ENCODE measurements at places on chromosomes 1 and 21.
A peak's percentile ranks its signal among the peaks of the same experiment; 100 is the strongest.

- peak; percentile 32 for DNase-seq
Measured at GRCh38 chr1:198934426-198934825, 295.6 kb downstream of the PTPRC start.

DNA sequence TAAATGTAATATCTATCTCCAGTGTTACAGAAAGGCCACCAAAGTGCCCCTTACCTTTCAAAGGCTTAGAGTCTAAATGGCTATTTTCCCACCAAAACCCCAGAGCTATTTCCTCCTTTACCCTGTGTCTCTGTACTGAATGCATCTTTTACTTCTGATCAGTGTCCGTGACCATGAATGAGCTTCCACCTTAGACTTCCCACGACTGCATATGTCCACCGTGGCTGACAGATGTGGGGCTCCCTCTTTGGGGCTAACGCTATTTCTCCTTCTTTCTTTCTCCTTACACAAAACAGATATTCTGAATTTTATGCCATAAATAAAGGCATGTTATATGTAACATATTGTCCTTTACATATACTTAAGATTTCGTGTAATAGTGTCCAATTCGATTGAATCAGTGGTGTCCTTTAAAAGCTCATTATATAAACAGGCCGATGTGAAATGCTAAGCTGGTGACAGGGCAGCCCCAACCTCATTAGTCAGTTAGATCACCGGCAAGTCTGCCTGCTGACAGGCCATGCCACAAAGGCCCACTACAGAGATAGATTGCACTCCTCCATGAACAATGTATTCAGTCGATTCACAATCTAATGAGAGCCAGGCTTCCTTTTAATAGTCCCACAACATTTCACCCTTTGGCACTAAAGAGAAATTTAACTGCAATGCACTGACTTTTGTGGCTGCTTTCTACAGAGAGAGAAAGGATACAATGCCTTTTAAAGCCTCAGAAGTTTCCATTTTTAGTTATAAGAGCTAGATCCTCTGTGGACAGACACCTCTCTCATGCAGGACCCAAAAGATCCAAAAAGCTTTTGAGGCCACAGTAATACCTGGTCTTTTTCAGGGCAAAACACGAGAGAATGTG lies 297.9 kb downstream of the PCP4 start:
- DNase-seq = no peak

DNA sequence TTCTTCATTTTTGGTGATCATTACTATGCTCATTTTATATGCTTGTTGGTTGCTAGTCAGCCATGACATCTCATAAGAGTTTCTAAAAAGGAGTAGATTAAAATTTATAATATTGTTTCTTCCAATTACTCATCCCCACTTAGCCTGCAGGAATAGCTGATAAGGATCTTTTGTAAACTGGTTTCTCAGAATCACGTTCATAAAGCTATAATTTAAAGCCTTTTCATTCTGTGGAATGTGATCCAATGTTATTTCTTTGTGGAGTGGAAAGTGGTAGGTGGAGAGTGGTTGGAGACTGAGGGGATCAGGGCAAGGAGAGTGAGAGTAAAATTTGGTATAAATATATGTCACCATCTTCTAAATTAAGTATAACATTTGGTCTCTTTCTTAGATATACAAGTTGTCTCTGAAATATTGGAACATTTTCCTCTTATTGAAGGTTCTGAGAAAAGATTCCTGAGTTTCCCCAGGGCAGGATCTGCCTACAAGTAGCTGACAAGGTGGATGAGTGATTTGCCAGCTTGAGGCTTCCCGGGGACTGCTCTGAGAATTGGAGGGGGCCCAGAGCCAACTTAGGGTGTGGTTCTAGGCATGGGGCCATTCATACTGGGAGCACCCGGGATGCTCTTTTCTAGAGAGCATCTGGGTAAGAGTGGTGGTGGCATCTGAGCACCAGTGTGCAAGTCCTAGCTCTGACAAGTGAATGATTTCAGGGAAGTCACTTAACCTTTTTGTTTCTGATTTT lies 116.4 kb downstream of the TBX19 start:
- DNase-seq = no peak

DNA sequence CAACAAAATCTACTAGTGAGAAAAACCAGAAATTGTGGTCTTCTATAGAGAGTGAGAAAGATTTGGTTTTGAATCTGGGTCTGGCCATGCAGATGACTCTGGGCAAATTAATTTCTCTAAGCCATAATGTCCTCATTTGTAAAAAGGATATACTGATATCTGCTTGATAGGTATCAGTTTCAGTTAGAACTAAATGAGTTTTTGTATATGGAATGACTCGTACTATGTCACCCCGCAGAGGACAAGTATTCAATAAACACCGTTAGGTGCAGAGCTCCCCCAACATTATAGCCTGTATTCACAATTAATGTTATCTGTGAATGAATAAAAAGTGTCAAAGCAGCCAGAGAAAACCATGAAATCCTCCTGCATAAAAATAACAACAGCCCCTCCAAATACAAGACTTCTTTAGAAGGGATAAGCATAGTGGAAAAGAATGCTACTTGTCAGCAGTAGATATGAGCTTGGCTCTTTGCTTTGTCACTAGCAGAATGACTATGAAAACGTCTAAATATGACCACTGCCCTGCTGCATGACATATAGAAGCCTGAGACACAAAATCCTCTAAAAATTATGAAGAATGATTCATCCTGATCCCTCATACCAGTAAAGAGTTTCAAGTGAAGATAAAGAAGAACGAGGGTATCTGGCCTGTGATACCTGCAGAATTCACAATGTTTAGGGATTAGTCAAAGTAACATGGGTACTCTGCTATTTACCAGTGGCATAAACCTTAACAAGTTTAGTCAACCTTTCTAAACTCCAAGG lies 17.8 kb downstream of the SCAF4 start:
- DNase-seq = no peak

- DNase-seq = no peak
Measured at GRCh38 chr1:48761411-48761810, 15.3 kb downstream of the BEND5 start.

GRCh38 chr1:45952072-45952471 lies 148.7 kb downstream of the MAST2 start:
- no peak for DNase-seq

- DNase-seq = no peak
Measured at GRCh38 chr1:232369451-232370296, 260.3 kb downstream of the SIPA1L2 start.

DNA sequence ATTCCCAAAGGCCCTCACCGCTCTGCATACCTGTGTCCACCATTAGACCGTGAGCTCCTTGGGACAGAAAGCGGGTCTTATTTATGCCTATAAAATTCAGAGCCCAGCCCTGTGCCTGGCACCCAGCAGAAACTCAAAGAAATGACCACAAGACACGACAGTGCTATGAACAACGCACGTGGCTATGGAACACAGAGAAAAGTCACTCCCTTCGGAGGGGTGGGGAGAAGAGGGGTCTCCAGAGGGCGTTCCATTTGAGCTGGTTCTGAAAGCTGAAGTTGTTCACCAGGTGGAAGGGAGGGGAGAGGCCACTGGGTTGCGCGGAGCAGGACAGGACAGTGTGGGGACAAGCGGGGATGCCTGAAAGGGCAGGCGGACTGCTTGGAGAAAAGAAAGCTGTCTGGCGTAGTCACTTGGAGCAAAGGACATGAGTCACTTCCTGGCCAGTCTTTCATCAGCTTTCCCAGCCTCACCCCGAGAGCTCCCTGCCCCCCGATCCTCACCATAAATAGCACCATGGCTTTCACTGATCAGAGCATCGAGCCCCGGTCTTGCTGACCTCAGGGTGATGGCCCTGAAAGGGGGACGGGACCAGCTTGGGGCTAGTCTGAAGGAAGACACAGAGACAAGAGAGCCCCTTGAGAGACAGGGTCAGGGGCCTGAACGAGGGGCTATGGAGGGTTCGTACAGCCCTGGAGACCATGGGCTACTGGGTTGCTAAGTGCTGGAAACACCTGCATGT lies 28.5 kb downstream of the ECE1 start:
- DNase-seq = no peak

- no peak for DNase-seq
Measured at GRCh38 chr21:34511787-34512455, at the start of gene KCNE1. KCNE1 (minus strand) TSS chr21:34512210; CDS start chr21:34449634, 62,576 bp downstream.

GRCh38 chr1:169571450-169571849 lies 14.8 kb downstream of the F5 start:
- DNase-seq = no peak

- DNase-seq = no peak
Measured at GRCh38 chr1:107076841-107077240, 20.4 kb downstream of the PRMT6 start.

- no peak for DNase-seq
Measured at GRCh38 chr1:38680801-38681510, 178.6 kb downstream of the RRAGC start.

GRCh38 chr1:205047764-205048231 lies 4.8 kb downstream of the CNTN2 start:
- DNase-seq = peak; percentile 79

- DNase-seq = no peak
Measured at GRCh38 chr1:191889623-191890003, 268.6 kb upstream of the RGS18 start.

DNA sequence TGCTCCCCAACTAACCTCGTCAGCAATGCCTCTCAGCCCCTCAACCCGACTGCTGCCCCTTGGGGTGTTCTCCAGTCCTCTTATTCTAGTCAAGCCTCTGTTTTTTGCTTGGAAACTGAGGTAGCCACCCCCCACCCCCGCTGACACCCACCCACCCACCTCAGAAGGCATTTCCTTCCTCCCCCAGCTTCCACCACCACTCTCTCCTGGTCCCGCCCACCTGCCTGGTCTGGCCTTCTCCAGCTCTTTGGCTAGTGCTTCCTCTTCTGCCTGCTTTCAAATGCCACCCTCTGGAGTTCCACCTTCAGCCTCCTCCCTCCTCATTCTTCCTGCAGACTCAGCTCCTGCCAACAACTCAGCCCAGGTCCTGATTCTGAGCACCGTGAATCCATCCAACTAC lies 35.3 kb downstream of the OLFML2B start:
- DNase-seq = no peak

- no peak for DNase-seq
Measured at GRCh38 chr1:67723620-67724019, 38.6 kb downstream of the GADD45A start.

DNA sequence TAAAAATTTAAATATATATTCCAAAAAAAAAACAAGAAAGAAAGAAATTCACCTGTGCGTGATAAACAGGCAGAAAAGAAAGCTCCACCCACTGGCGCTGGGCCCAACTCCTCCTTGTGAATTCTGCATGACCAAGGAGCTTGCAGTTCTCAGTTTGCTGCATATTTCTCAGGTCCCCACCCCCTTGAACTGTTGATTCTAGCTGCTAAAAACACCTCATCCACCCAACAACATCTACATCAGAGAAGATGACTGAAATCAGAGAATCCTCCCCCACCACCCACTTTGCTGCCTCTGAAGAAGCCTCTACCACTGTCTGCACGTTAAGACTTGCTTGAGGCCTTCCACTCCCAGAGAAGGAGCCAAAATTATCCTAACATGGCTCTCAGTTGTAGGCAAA lies 104.8 kb downstream of the RGS2 start:
- no peak for DNase-seq

GRCh38 chr1:208300084-208300770 lies 56.0 kb upstream of the PLXNA2 start:
- DNase-seq = no peak

DNA sequence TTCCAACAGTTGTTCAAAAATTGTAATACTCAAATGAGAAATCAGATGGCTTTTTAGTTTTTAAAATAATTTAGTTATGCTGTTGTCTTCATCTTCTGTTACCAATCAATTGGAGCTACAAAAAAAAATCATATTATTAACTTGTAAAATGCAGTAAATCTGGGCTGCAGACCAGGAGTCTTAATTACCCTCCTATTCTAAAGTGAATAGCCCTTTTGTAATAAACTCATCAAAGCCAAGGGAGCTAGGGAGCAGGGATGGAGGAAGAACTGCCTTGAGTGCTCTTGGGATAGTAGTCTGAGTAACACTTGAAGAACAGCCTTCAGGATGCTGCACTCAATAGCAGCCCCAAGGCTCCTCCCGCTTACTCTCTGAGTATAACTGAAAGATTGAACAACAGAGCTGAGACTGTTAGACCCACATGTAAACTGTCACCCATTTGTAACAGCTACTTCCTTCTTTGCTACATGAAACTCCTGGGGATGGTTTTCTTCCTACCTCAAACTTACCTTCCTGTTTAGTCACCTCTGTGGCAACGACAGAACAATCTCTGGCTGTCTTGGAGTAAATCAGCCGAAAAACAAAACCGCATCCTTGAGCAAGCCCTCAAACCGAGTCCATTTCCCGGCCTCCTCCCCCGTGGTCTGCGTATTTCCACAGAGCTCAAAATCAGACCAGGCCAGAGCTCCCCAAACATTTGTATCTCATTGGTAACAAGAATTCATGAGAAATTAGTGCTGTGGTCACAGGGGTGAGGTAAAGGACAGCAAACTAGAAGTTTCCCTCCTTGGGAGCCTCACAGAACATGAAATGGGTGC lies 55.9 kb downstream of the CD58 start:
- no peak for DNase-seq

GRCh38 chr21:30408782-30409494 lies 13.1 kb downstream of the KRTAP13-1 start:
- DNase-seq = peak; percentile 12

- no peak for DNase-seq
Measured at GRCh38 chr1:192846950-192847349, 38.1 kb downstream of the RGS2 start.
